ENCODE measurements at places on chromosomes 16 and 17.

DNA sequence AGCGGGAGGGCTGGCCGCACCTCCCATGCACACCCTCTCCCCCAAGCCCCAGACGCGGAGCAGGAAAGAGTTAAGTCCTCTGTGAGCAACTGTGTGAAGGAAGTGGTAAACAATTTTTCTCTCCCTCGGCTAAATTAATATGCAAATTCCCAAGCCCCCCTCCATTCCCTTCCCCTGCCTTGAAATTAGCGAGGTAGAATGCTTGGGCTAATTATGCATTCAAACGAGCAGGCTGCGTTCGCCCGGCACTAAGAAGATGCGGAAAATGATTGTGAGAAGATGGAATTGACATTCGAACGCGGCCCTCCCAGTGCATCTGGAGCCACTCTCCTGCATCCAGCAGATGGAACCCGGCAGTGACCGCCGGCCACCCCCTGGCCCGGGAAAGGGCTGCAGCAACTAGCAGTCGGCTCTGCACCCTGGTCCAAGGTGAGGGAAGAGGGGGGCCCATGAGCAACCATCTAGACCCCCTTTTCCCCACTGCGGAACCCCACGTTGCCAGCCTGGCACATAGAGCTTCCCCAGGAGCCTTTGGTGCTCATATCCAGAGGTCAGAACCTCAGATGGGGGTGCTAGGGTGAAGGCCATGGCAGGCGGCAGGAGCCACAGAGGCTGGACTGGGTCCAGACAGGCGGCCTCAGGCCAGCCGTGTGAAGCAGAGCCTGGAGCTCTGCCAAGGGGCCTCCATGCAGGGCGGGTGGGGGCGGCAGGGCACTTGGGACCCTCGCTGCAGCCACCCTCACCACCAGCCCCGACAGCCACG is 49.1 kb upstream of the ACSF3 start:
- no peak for DNase-seq

GRCh38 chr17:64574646-64575045 is 67.9 kb downstream of the CEP95 start:
- DNase-seq, result no peak

DNA sequence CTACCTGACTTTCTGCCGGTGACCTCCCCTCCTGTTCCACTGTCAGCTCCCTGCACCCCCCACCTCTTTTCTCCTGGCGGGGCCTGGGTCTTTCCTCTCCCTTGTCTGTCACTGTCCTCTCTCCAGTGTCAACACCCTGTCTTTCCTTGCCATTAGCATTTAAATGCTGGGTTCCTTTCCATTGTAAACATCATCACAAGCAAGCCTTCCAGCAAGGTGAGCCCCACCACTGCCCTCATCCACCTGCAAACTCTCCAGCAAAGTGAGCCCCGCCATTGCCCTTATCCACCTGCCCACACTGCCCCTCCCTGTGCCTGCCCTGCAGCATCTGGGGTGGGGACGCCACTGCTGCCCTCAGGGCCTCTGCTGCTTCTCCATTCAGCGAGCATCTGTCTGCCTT is 195.0 kb downstream of the ENGASE start:
- DNase-seq, result no peak

DNA sequence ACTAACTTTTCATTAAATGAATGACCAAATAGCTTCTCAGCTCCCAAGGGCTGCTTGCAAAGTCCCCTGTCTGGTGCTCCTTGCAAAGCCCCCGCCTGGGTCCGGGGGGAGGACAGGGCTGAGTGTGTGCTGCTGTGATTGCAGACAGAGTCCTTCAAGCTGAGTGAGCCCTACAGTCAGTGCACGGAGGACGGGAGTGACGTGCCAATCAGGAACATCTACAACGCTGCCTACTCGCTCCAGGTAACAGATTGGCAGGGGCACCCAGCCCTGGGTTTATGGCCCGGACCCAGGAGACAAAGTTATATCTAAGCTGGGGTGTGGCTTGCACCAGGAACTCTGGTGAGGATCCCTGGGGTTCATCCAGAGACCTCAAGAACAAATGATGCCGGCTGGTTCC is 27.1 kb downstream of the SCNN1G start:
- no peak for DNase-seq

GRCh38 chr17:35294756-35295155 is 51.9 kb downstream of the SLFN5 start:
- no peak for DNase-seq

GRCh38 chr16:70706948-70707465 is 21.2 kb upstream of the MTSS2 start:
- no peak for DNase-seq

- DNase-seq, result no peak
Observed at GRCh38 chr17:2174468-2175293, 119.8 kb downstream of the HIC1 start.

- peak; percentile 37 for DNase-seq
Observed at GRCh38 chr17:75587675-75588595, at the start of gene MYO15B. MYO15B (plus strand) TSS chr17:75587800; CDS start chr17:75588058, 258 bp downstream.

DNA sequence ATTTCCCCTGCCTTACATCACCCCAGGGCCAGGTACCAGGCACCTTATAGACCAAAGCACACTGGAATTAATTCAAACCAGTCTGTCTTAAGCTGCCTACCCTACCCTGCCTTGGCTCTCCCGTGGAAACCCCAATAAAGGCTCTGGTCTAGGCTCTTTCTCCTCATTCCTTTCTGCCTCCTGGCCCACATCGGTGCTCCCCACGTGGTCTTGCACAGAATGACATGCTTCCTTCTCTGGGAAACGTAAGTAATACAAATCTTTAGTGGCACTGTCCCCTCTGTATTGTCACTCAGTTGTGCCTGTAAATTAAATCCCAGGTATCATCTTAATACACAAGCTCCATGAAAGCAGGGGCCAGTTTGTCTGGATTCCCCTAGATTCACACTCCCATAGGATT is 16.6 kb downstream of the KRT25 start:
- DNase-seq, result no peak

- DNase-seq, result no peak
Observed at GRCh38 chr17:3610523-3610922, 1.3 kb upstream of the TRPV1 start.

- no peak for DNase-seq
Observed at GRCh38 chr17:17947966-17948365, 24.2 kb downstream of the TOM1L2 start.

DNA sequence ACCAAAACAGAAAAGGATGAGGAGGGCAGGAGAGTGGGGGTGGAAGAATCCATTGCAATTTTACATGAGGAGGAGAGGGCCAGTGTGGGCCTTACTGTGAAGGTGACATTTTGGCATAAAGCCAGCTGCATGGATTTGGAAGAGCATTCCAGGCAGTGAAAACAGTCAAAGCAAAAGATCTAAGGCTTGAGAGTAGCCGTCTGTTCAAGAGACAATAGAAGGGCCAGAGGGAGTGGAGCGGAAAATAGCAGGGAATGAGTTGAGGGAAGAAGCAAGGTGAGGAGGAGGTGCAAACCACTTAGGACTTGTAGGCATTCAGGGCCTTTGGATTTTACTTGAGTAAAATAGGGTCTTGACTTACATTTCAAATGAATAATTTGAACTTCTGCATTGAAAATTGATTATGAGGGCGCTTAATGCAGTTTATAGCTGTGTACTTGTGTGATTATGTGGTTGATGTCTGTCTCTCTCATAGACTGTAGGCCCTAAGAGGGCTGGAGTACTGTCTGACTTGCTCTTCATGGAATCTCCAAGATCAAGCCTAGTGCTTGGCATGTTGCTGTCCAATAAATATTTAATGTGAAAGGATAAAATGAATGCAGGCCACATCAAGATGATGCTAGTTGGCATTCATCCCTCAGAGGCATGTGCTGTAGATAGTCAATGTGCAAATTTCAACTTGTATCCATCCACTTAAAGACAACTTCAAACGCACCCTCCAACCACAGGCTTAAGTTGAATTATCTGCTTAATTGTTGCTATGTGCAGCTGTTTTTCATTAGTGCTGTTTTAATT is 772.1 kb upstream of the RBFOX1 start:
- DNase-seq, result no peak

- no peak for DNase-seq
Observed at GRCh38 chr16:5590416-5590815, 492.8 kb upstream of the EEF2KMT start.

DNA sequence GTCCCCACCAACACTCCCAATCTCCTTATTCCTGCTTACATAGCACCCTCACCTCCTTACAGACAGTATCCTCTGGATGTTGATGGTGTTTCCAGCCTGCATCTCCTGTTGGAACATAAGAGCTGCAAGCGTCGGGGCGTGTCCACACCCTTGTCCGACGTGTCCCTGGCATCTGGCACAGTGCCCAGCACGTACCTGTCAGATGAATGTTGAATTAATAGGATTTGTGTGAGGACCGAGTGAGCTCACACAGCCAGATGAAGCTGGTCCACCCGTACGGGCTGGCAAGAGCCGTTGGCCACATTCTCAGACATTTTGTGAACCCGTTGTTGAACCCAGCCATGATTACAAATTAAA is 12.2 kb upstream of the CBX4 start:
- peak; percentile 97 for DNase-seq

GRCh38 chr17:50297407-50297865 is 23.2 kb downstream of the TMEM92 start:
- DNase-seq, result peak; percentile 33

DNA sequence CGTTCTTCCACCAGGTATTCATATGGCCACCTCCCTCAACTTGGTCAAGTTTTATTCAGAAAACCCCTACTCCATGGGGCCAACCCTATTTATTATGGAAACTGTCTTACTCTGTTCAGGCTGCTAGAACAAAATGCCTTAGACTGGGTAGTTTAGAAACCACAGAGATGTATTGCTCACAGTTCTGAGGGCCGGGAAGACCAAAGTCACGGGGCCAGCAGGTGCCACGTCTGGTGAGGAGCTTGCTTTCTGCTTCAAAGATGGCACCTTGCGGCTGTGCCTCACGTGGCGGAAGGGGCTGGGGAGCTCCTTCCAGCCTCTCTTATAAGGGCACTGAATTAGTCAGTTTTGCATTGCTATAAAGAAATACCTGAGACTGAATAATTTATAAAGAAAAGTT is 74.3 kb downstream of the AXIN2 start:
- no peak for DNase-seq

DNA sequence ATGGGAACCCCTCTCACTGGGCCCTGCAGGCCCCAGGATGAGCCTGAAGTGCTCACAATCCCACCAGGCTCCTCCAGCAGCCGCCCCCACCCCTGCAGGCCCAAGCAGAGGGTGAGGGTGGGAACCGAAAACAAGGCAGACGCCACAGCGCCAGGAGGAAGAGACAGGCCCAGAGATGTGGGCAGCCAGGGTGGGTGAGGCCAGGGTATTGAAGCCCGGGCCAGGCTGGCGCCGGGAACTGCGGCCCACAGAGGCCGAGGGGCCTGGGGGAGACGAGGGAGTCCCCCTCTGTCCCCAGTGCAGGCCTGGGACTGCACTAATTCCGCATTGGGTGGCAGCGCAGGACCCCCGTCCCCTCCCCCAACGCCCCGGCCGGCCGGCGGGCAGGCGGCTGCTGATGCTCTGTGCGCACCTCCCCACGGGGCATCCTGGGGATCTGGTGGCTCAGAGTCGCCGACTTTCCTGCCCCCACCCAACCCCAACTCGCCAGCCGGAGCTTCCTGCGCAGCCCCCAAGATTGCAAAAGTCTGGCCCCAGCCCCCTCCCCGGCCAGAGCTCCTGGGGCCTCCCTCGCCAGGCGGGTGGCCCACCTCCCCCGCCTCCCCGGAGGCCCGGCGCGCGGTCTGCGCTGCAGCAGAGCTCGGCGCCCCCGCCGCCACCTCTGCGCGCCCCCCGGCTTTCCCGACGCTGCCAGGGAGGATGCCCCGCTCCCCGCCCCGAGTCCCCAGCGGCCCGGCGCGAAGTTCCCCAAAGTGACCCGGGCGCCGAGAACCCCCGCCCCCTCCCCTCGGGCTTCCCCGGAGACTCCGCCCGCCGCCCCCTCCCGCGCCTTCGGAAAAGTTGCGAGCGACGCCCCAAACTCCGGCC is 107.8 kb downstream of the ENGASE start:
- DNase-seq, result no peak

DNA sequence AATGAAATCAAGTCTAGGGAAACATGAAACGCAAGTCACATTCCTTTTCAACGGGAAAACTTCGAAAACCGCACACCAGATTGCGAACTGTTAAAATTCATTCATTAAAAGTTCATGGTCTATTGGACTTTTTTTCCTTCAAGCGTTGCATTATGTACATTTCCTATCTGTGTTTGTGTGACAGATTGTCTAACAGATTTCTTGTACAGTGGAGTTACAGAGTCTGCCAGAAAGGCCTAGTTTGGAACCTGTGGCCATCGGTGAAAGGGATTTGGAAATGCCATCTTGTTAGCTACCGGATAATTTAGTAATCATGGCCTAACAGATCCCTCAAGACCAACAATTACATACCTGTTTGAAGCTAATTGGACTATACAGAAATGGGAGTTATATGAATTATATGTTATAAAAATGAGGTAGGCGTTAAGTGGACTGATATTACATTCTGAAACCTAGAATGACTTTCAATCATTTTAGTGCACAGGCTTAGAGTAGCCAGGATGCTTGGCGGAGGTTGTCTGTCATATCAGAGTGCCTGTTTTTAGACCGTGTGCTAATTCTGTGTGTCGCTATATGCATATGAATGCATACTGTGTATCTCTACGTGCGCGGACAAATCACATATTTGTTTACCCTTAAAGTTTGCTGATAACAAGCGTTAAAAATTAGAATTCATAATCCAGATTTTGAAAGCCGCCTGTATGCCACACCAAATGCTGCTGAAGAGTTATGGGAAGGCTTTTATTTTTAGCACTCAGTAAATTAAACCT is 885.4 kb upstream of the RBFOX1 start:
- DNase-seq, result no peak

DNA sequence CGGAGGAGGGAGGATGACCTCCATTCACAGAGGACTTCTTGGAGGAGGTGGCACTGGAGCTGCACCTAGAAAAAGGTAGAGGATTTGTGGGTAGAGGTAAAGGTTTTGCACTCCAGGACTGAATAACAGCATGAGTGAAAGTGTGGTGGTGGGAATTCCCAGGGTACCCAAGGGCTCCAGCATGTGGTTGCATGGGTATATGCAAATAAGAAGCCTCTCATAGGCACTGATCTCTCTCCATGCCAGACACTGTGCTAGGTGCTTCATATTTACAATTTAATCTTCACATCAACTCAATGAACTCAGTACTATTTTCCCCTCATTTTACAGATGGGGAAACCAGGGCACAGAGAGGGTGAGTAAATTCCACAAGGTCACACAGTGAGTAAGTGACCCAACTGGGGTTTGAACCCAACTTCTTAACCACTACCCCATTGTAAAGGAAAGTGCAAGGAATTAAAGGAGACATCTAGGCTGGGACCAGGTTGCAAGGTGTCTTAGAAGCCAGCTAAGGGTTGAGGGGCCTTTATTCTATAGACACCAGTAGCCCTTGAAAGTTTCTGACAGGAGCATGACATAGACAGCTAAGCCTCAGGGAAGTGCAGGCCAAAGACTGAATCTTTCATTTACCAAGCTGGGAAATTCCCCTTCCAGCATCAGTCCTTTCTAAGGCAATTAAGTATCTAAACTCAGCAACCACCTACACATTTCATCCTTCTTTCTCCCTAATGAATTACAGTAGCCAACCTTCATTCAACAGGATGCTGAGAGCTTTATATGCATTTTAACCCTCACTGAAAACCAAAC is 21.3 kb downstream of the SCNN1B start:
- no peak for DNase-seq

GRCh38 chr17:41522301-41523224 is 3.9 kb upstream of the KRT15 start:
- DNase-seq, result no peak

GRCh38 chr17:38585056-38585917 is 20.5 kb downstream of the SRCIN1 start:
- DNase-seq, result no peak

Measured in NCI-H774 (cell line).